ENCODE measurements at places on chromosomes 6 and 20. TPM values are rescaled to one million over a fixed set of nuclear protein-coding genes. Genes with fewer than 3 reads are reported as not detected.

The SEL1L2 gene
- 0.43 TPM for total RNA-seq

DNA sequence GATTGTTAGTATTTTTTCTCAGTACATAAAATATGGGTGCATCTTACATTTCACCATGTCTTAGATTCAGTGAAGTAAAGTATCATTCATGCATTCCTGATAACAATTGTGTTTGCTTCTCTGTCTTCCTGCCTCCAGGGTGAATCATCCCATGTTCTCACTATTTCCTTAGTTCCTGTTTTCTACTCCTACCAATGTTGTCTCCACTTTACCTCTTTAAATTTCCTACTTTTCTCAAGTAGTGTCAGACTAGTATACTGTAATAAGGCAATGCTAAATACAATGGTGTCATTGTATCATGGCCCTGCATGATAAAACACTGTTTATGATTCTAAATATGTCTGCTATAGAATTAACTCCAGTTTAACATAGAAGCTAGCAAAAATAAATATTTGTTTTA lies 37.4 kb upstream of the GABRR1 start:
- no peak for DNase-seq

GRCh38 chr6:149331871-149332270 lies 14.4 kb downstream of the TAB2 start:
- no peak for DNase-seq

DNA sequence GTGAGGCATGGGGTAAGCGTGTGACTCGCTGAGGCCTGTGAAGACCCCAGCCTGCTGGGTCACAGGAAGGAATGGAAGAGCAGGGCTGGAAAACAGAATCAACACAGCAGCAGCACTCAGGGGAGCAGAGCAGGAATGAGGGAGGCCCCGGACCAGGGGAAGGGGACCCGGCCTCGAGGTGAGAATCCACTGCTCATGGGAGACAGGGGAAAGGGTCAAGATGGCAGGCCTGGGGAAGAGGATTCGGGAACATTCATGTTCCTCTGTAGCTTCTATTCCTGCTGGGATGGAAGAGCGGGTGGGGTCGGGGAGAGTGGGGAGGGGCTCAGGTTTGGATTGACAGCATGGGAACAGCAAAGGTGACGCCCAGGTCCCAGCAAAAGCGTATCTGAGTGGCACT lies 59.4 kb downstream of the NPEPL1 start:
- no peak for DNase-seq

DNA sequence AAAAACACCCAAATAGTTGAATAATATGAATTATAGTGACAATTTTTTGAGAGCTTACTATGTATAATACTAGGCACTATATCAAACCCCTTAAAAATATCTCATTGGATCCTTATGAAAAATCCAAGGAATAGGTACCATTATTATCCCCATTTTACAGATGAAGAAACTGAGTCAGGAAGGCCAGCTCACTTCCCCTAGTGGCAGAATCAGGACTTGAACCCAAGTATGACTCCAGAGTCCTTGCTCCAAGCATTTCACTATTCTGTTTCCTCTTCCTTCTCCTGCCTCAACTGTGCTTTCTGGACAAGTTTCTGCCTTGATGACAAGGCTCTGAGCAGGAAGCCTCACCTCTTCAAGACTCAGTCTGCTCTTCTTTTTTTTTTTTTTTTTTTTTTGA lies 10.8 kb upstream of the PARD6B start:
- DNase-seq = no peak

DNA sequence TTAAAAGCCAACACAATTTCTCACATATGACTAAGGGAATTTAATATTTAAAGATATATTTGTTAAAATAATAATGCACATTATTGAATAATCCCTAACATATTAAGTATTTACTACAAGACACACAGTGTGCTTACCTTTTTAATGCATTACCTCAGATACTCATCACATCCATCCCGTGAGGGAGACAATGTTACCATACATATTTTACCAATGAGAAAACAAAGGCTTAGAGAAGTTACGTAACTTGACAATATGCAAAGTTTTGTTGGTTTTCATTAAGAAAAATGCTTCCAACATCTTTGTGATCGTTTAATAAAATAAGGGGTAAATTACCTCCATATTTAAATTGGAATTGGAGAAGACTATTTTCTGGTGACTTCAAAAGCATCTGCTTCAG lies 4.3 kb downstream of the IFNGR1 start:
- DNase-seq = no peak

The TCP11 gene
- total RNA-seq = not detected

DNA sequence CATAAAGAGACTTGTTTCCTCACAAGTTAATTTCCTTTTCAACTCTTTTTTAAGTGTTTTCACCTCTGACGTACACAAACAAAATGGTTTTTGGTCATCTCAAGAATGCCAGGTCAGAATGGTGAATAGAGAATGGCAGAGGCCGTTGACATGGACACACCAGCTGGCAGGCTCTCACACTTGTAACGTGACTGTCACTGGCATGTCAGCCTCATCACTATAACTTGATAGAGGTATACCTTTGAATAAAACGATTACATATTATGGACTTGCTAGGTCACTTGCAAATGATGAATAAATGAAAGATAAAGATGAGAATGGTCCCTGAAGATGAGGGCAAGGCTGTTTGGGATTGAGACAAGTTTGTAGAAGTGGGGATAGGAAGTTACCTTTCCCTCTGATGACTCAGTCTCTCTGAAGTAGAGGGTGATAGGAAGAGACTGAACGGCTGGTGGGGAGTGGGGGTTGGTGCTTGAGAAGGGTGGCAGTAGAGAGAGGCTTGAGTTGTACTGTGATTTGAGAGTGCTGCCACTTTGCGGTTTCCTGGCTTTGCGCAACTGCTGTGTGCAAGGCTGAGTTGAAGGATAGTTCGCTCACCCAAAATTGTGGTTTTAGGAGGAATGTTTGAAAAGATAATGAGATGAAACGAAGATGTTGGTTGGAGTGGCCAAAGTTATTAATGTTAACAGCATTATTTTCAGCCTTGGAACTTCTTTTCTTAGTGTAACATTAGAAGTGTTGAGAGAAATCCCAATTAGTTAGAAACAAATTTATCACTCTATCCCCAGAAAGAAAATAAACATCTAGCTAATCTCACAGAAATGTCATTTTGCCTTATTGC lies 30.3 kb downstream of the TBPL1 start:
- DNase-seq = peak; percentile 52

DNA sequence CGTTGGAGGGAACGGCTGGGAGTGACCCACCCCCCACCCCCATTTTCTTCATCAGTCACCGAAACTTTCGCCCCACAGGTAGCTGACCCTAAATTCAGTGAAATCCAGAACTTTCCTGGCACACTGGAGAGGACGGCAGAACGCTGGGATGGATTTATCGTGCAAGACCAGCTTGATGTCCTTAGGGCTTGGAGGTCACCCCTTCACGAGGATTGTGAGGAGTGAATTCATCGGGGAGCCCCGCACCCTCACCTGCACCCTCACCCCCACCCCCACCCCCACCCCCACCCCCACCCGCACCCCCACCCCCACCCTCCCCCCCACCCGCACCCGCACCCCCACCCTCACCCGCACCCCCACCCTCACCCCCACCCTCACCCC lies 13.3 kb upstream of the TCFL5 start:
- DNase-seq = no peak

DNA sequence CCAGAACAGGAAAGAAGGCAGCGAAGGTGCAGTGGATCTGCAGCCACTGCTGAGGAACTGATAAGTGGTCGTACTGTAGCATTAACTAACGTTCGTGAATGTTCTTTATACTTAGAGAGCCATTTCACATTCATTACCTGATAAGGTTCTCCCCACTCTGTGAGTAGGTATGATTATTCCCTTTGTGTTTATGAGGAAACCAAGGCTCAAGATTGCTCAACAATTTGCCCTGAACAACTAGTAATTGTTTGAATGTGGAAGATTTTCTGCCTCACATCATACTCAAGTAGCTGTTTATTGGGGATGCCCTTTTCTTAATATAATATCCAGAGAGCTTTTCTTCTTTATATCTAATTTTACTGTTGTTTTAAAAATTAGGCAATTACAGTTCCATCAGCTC lies 24.9 kb upstream of the ELOVL5 start:
- DNase-seq = no peak

DNA sequence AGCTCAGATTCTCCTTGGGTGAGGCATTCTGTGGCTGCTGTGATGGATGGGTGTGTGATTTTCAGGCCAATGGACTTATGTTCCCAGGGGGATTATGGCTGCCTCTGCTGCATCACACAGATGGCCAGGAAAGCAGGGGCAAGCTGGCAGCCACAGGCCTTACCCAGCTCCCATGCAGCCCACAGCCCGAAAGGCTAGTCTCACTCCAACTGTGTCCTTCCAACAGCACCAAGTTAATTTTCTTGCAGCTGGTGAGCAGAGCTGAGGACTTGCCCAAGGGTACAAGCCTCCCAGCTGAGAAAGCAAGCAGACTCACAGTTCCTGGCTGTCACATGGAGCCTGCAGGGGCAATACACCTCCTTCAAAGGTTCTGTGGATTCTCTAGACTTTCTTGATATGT lies 155.2 kb upstream of the KHDRBS2 start:
- DNase-seq = no peak

The SMIM8 gene
- total RNA-seq = 12.9 TPM
